ENCODE measurements at places on chromosomes 3 and 15.

DNA sequence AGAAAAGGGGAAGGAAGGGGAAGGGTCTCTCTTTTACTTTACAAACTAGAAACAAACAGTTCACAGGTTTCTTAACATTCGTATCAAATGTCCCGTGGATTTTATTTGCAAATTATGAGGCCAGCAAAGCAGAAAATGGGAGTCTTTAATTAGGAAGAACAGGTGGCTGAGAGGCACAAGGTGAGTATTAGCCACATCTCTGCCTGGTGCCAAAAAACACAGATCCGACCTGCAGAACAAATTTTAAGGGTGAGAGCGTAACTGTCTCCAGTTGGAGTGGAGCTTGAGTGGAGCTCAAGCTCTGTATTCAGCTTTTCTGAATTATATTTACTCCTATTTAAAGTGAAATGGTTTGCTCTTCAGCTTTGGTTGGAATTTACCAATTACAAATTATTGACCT is 1004.9 kb downstream of the FHIT start:
- DNase-seq, result no peak

DNA sequence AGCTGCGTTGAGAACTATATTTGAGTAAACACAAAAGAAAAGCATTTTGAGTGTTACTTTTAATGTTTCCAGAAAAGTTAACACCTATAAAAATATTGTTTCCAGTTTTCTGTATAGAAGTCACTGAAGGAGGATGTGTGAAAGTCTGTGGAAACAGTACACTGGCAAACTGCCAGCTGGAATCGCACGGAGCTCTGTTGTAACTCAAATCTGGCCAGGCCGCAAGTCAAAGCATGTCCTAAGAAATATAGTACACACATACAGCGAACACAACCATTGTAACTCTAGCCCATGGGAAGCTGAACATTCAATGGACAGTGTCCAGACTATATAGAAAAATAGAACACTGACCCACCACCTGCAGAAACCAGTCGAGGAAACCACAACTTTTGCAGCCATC is 657.2 kb downstream of the FHIT start:
- DNase-seq, result no peak

GRCh38 chr3:184556582-184557347 is 4.8 kb upstream of the EPHB3 start:
- no peak for DNase-seq

GRCh38 chr3:28294667-28295413 is 53.4 kb downstream of the CMC1 start:
- no peak for DNase-seq

- no peak for DNase-seq
Observed at GRCh38 chr3:120435621-120436020, 15.2 kb downstream of the FSTL1 start.

DNA sequence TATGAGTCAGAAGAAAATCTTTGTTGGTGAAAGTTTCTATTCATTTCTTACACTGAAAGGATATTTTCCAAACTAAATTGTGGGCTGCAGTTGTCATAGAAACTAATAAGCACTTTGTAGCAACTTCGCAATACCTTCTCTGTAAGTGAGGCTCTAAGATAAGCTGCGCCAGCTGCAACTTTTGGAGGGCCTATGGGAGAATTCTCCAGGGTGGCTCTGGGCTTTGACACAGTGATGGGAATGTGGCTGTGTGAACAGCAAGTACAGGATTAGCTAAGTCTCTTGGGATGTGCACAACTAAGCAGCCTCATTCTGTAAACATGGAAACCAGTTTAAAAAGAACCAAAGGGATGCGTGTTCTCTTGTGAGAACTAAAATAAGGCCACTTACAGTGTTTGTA is 124.6 kb upstream of the SGO1 start:
- DNase-seq, result no peak

GRCh38 chr15:34584996-34585395 is 1.5 kb upstream of the GOLGA8B start:
- no peak for DNase-seq

GRCh38 chr3:120438665-120439370 is 12.0 kb downstream of the FSTL1 start:
- DNase-seq, result no peak

GRCh38 chr3:154244644-154245043 is 79.6 kb downstream of the DHX36 start:
- DNase-seq, result no peak

DNA sequence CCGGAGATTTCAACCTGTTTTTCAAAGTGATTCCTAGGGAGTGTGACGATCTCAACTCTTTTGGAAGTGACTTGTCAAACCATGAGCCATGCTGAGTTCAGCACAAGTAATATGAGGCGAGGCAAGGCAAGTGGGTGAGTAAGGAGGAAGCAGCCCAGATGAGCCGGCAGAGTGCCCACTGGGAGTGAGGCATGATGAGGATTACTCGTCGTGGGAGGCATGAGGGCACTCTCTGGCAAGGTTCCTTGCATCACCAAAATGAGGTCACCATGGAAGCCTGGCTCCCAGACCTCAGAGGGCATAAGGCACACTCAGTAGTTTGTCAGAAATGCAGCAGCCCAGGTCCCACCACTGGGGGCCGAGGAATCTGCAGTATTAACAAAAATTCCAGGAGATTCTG is 636.1 kb downstream of the MAGI1 start:
- no peak for DNase-seq

- DNase-seq, result no peak
Observed at GRCh38 chr3:90091549-90091948, 984.1 kb downstream of the EPHA3 start.

GRCh38 chr3:36147934-36148558 is 232.3 kb upstream of the STAC start:
- DNase-seq, result no peak

GRCh38 chr3:193605876-193606275 is 12.9 kb downstream of the OPA1 start:
- DNase-seq, result peak; percentile 32

- DNase-seq, result no peak
Observed at GRCh38 chr3:152646004-152646403, 188.9 kb upstream of the P2RY1 start.

DNA sequence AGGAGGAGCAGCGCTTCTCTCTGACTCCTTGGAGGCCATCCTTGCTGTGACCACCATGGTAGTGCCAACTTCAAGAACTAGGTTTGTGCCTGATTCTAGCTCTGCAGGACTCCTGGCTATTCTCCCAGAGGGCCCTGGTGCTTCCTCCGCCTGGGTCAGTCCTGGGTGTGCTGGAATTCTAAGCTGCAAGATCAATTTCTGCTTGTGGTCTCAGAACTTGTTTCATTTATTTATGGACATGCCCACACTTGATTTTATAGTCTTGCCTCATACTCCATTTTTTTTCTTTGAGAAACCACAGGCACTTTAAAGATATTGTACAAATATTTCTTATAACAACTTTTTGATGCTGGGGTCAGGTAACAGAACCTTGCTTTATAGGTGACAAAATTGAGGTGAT is 87.6 kb downstream of the PDCD6IP start:
- DNase-seq, result no peak

DNA sequence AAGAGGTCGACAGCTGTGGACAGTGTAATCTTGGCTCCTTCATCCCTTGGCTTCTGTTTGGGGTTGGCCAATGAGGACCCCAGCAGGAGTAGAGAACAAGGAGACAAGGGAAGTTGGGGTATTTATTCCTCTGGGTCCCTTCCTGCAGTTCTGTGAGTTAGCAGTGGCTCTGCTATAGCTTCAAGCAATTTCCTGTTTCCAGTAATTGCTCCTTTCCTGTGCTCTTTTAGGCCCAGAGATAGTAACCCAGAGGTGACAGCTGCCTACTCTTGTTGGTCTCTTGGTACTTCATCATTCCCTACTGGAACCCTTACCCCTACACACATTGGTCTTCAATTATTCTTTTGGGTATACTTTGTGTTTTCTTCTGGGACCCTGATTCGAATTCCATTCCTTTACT is 92.9 kb downstream of the NR1D2 start:
- DNase-seq, result no peak

DNA sequence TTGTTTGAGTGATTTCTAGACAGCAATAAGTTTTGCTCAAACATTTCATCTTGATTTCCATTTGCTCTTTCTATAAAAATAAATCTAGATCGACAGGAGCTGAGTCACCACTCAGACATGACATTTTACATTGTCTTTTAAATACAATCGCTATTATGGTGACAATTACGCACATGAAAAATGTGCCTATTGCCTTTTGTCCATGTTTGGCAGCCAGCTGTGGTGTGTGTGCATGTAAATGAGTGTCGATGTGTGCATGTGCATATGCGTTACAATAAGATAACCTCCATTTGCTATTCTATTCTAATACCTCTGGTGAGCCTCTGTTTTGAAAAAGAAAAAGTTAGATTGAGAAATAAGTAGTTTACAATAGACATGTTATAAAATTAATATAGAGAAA is 89.7 kb upstream of the GRM7 start:
- no peak for DNase-seq

- no peak for DNase-seq
Observed at GRCh38 chr3:66606868-66607267, 106.0 kb upstream of the LRIG1 start.

- no peak for DNase-seq
Observed at GRCh38 chr3:126656371-126657134, 1.6 kb upstream of the TXNRD3 start.

DNA sequence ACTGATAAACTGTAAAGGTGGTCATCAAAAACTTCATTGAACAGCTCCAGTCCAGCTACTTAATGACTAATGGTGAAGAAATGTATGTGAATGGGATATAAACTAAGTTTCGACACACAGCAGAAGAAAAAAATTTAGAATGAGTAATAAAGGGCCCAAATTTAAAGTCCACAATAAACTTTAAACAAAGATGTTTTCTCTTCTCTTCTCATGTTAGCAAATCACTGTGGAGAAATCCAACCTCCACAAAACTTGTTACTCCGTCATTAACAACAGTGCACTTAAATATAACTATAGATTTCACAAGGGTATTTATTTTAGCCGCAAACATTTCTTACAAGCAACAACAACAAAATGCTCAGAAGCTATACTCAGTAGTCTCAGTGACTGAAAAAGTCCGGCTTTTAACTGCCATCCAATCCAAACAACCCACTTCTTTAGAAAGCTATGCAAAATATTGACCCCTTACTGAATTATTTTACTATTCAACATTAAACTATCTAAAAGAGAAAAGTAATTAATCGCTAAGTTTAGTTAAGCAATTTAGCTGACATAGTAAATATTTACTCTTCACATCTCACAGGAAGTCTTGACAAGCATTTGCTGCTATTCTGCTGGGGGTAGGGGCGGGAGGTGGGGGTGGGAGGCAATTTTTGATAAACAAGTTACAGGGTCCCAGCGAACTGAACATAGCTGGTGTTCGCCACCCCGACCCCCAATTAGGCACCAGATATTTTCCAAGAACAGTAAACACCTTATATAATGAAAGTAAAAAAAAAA is 2.4 kb downstream of the IGF2BP2 start:
- no peak for DNase-seq

DNA sequence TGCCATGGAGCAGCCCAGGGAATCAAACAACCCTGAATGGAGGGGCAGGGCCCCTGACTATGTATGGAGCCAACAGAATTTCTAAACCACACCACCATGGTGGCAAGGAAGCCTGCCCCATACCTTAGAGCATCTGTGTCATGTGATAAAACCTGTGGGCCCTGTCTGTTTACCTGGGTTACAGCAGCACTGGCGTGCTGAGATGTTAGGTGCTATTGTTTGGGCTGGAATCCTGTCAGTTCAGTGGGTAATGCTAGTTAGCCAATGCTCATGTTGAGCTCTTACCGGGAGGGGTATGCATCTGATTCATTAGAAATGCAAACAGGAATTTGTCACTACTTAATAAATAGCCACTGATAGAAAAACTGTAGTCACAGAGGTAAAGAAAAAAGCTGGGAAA is 63.5 kb upstream of the ETV5 start:
- DNase-seq, result no peak

DNA sequence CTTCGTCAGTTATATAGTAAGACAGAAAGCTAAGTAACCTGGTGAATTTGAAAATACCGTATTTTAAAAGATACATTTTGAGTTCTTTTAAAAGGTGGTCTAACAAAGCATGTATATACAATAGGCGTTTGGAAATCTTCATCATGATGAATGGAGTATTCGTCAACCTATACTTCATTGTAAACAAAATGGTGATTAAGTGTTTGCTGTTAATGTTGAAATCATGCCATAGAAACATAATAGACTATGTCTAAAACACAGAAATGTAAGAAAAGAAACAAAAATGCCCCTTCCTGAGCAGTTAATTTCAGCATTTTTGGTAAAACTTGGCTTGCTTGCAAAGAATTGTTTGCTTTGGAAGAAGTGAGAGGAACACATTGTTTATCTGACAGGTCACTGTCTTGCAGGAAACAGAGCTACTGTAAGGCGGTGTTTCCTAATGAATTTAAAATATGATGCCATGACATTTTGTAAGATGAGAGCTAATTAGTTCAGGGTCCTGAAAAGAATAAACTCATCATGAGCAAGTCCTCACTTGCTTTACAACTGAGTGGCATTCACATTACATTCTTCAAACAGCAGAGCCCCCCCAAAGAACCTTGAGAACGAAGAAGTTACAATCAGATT is 126.7 kb downstream of the SERPINI1 start:
- DNase-seq, result no peak

DNA sequence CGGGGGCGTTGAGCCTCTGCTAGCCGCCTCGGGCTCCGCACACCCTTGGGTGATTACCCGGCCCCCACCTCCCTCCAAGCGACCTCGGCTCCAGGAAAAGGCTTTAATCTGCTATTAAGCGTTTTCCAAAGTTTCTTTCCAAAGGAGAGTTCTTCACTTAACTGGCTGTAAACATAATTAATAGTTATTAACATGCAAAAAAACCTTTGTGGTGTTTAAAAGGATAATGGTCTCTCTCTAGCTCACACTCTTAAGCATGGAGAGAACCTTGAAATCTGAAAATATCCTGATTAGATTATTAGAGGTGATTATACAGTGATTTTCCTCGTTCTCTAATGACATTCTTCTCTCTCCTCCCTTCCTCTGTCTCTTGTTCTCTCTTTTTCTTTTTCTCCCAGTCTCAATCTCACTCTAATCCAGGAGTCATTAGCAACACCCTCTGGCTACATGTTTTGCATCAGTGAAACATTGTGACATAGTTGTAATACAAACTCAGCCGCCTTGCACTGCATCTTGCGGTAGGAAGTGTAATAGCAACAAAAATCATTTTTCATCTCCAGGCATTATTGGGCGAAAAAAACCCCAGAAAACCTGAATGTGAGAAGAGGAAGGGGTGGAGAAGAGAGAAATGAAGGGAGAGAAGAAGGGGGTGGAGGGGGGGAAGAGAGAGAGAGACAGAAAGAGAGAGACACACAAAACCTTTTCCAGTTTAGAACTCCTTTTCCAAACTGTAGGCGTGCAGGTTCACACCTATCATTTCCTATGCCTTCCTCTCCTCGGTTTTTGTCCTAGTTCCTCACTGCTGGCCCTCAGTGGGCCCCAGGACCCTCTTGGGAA is 24.4 kb downstream of the NR2F2 start:
- DNase-seq, result no peak

GRCh38 chr15:72168808-72169190 is 28.8 kb downstream of the GRAMD2A start:
- DNase-seq, result no peak

DNA sequence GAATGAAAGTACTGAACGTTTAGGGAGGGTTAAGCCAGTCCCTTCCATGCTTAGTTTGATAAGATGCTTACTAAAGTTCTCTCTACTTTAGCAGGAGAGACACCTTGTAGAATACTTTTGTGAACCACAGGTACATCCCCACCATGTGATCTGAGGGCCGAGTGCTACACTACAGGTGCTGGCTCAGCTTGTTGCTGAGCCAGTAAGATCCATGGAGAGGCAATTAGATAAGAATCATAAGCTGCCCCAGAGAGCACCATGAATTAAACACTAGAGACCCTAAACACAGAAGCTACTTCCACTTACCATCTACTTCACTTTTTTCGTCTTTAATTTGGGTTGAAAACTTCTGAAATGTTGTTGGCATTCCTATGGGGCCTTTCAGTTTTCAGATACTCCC is 70.5 kb upstream of the GOLGA8B start:
- no peak for DNase-seq

- no peak for DNase-seq
Observed at GRCh38 chr15:73019601-73020146, 32.6 kb upstream of the NEO1 start.

Measured in stimulated activated CD4-positive, alpha-beta T cell treated with anti-CD3 and anti-CD28 coated beads, Interleukin-12 subunit alpha, Interleukin-12 subunit beta, amount 100 ng/mL, for 48 hours (primary cell).